ENCODE measurements at places on chromosomes 7 and 10. TPM values are rescaled to one million over a fixed set of nuclear protein-coding genes. Genes with fewer than 3 reads are reported as not detected.

GRCh38 chr10:26855186-26855585 lies 5.6 kb downstream of the ABI1 start:
- no peak for DNase-seq

GRCh38 chr7:40288827-40289226 lies 154.0 kb downstream of the SUGCT start:
- no peak for DNase-seq

DNA sequence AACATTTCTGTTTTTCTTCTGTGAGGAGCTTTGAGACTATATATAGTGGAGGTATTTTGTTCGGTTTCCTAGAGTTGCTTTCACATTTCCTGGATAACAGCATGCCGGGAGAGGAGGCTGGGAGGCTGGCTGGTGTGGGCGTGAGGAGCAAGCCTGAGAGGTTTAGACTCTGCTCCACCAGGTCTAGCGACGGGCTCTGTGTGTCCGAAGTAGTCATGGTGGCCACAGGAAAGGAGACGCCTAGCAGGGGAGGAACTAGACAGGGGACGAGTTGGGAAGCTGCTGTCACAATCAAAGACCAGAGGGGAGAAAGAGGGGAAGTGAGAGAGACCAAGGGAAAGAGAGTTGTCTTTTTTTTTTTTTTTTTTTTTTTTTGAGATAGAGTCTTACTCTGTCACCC lies 19.6 kb downstream of the PTPRE start:
- no peak for DNase-seq

- DNase-seq: no peak
These were observed 327.4 kb downstream of the CDK14 start for GRCh38 chr7:90923541-90923997.

DNA sequence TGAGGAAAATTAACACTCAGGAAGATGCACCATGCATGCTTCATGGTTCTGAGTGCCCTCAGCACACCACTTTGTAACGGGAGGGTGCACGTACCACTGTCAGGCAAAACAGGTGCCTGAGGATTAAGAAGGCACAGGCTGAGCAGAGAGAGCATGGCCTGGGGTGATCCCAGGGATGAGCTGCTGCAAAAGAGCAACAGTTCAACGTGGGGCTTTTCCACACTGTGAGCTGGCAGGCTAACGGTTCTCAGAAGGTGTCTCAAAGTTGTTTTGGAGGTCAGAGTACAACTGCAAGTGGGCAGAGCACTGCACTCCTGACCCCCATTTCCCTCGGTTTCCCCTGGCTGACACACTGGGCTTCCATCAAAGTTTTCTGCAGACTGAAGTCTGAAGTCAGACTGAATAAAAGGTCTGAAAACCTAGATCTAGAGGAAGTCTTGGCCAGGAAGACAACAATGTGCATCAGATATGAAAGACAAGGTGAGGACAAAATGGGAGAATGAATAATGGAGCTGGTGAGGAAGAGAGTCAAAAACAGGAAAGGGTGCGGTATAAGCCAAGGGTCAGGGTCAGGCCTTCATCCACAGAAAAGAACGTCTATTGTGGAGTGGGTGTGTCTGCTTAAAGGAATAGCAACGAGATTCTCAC lies 20.5 kb downstream of the ZNF438 start:
- DNase-seq: no peak

DNA sequence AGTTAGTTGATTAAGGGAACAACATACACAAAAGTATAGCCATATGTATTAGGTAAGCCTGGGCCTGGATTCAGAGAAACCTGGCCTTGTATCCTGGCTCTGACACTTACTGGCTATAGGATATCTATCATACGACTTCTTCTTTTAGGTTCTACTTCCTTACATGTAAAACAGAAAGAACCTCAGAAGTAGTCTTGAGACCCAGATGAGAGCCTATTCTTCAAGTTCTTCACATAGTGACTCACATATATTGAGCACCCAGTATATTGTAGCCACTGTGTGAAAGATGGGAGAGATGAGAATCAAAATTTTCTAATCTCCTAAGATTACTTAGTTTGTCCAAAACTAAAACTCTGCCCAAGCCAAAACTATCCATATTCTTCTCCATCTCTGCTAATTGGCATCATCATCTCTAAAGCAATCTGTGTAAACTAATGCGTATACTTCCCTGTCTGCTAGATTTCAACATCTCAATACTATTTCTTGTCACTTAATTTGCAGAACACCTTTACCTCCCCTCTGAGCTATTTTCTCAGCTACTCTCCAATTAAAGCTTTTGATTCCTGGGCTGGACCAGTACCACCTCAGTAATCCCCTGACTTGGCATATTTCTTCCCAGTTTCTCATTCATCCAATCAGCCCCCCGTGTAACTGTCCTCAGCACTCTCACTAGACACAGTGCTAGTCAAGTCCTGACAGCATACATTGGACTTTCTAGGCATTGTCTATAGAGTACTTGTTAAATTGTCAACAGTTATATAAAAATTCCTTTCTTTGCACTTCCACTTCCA lies 53.5 kb upstream of the MET start:
- DNase-seq: no peak

- peak; percentile 14 for DNase-seq
These were observed 20.9 kb downstream of the MORN4 start for GRCh38 chr10:97612386-97612785.

DNA sequence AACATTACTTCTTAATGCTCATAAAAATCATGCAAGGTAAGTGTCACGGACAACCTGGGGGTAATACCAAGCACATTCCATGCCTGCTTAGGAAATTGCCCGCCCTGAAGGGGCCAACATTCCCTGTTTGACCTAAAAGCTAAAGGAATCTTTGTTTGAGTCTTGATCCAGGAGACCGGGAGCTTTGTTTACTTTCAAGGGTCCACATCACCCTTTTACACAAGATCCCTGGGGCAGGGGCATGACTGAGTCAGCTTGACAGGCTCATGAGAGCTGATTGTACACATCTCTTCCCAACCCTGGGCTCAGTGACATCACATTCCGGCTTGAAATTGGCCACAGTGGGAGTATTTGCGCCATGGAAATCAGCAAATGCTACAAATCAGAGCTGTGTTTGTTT lies 248.1 kb upstream of the HABP2 start:
- no peak for DNase-seq

- no peak for DNase-seq
These were observed 136.0 kb upstream of the CHST15 start for GRCh38 chr10:124229201-124229988.

DNA sequence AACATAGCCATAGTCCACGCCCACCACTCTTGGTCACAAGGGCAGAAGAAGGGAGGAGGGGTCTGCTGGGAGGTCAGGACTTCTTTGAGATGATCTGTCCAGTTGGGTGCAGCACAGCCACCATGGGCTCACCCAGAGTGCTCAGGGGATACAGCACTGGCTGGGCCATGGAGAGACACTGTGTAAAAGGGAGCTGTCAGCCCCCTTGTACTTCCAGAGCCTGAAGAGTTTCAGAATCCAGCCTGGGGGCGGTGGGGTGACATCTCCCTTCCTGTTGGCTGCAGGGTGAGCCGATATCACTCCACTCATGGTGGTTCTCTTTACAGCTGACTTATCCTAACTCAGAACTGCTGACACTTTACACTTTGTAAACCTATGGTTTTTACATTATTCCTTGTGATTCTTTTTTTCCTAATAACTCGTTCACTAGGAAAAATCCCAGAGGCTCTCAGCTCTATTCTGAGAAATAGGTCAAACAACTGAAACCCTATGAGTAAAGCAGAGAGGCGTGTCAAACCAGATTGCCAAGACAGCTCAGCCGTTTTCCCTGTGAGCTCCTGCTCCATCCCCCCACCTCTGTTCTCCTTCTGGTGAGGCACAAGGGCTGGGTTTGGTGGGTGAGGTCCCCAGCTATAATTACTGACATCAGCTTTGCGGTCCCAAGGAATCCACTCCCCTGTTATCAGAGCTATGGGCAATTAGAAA lies 3.2 kb upstream of the MRPS24 start:
- DNase-seq: peak; percentile 96

DNA sequence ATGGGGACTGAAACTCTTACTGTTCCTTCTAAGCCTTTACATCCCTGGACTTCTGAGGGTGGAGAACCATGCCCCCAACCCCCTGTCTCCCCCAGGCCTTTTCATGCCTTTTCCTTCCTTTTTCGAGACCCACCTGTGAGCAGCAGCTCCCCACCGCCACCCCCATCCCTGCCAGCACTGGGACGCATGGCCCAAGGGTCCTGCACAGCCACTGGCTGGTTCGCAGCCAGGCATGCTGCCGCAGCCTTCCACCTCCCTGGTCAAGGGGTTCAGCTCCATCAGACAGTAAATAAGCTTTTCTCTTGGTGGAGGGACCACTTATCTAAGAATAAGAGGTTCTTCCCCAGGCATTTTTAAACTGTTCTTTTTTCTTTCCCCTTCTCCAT lies 584.4 kb downstream of the GRM8 start:
- DNase-seq: peak; percentile 31

GRCh38 chr7:150871601-150872000 lies 19.3 kb downstream of the AOC1 start:
- DNase-seq: no peak

GRCh38 chr10:116787893-116788665 lies 45.7 kb upstream of the HSPA12A start:
- DNase-seq: peak; percentile 79

GRCh38 chr7:2202361-2202761 lies 30.4 kb downstream of the MAD1L1 start:
- no peak for DNase-seq

- DNase-seq: no peak
These were observed 181.3 kb upstream of the FEZF1 start for GRCh38 chr7:122485856-122486255.

DNA sequence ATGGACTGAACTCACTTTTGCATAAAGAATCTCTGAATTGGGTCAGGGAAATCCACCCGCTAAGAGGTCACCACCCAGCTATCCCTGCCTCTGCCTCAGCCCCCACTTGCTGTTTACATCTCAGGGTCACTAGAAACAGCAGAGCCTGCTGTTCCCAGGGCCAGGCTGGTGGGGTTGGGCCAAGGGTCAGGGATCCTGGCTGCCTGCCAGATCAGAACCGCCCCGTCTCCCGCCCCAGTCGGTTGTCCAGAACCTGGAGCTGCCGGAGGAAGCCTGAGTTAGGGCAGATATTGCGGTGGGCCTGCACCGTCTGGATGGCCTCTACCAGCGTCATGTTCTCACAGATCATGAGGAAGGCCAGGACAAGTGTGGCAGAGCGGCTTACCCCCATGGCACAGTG lies 17.0 kb upstream of the SAMD8 start:
- DNase-seq: no peak

GRCh38 chr10:13930120-13930519 lies 343.4 kb downstream of the PRPF18 start:
- DNase-seq: peak; percentile 67

DNA sequence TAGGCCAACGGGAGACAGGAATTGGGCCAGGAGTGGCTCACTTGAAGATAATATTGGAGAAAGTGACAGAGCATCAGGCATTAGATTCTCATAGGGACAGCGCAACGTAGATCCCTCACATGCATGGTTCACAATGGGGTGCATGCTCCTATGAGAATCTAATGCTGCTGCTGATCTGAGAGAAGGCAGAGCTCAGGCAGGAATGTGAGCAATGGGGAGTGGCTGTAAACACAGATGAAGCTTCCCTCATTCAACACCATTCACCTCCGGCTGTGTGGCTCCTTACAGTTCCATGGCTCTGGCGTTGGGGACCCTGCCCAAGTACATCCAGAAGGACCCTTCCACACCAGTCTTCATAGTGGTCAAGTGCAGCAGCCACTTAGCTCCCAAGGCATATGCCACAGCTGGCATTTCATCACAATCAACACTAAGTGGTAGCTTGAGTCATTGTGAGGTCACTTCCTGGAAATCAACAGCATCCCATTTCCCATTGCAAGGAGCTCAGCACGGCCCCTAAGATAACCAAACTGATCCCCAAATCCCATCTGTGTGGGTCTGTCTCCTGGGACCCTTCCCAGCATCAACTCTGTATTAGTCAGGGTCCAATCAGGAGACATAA lies 174.5 kb downstream of the TPST1 start:
- peak; percentile 64 for DNase-seq

DNA sequence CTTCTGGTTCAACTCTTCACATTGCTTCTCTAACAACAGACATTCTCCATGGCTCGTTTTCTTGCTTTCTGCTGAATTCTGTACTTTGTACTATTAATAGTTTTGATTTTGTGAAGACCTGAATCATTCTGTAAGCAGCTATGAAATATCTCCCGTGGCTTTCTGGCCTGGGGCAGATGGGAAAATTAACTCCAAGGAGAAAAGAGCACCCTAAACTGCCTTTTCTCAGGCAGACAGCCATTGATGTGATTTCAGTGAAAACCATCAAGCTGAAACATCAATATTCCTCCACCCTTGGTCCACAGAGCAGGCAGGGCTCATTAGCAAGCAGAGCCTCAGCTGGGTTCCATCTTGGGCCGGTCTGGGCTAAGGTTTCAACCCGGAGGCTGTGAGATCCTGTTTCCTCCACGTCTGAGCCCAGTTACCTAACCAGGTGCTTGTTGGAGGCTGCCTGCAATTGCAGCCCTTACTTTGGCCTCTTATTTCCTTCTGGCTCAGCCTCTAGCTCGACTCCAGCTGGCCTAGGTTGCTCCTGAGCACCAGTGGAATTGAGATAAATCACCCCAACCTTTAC lies 21.1 kb upstream of the EZH2 start:
- no peak for DNase-seq

DNA sequence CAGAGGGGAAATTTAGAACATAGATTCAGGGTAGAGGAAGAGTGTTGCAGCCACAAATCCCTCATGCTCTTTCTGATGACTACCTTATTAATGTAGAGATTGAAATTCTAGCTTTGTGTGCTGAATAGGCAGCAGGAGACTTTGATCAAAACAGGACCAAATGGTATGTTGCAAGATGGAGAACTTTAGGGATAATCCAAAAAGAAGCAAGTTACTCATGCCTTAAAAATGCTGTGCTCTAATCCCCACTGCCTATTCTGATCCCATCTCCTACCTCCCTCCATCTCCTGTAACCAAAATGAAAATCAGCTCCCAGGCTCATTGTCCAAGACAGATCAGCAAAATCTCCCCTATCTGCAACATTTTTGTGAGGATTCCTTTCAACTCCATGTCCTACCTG lies 31.3 kb downstream of the CH25H start:
- no peak for DNase-seq

DNA sequence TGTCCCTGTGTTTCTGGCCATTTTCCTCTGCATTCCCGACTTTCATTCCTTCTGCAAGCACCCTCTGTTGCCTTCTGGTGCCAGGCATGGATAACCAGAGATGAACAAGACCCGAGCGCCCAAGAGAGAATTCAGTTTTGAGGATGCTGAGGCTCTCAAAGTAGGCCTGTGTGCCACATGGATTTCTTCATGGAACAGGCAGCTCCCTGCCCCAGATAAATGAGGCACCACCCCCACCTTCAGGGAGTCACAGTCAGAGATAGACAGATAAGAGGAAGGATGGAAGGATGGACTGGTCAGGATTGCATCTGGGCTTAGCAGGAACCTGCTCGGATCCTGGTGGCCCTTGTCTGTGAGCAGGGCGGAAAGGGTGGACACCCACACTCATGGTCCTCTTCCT lies 49.4 kb downstream of the ADCYAP1R1 start:
- no peak for DNase-seq

ERVW-1 gene
- total RNA-seq: not detected

IGFBP3 gene
- total RNA-seq: 265 TPM

CALHM2 gene
- 3.8 TPM for total RNA-seq

PALS2 gene
- total RNA-seq: 51.1 TPM

GBX1 gene
- not detected for total RNA-seq

MICU1 gene
- total RNA-seq: 26.7 TPM

CD36 gene
- not detected for total RNA-seq

CRPPA gene
- total RNA-seq: 0.11 TPM

TRPV5 gene
- not detected for total RNA-seq

ZNF804B gene
- not detected for total RNA-seq

TRIM50 gene
- not detected for total RNA-seq

HOXA6 gene
- total RNA-seq: 4.2 TPM

CARD11 gene
- total RNA-seq: 4.5 TPM

MOGAT3 gene
- total RNA-seq: not detected

ZNF777 gene
- total RNA-seq: 11.4 TPM

PRF1 gene
- total RNA-seq: not detected
